CD4-positive, alpha-beta T cell treated with Interleukin-10 for 1 hour (primary cell): ENCODE measurements at places on chromosomes 1 and 21.

- no peak for DNase-seq
Observed at GRCh38 chr1:91803123-91803522, 82.8 kb downstream of the TGFBR3 start.

DNA sequence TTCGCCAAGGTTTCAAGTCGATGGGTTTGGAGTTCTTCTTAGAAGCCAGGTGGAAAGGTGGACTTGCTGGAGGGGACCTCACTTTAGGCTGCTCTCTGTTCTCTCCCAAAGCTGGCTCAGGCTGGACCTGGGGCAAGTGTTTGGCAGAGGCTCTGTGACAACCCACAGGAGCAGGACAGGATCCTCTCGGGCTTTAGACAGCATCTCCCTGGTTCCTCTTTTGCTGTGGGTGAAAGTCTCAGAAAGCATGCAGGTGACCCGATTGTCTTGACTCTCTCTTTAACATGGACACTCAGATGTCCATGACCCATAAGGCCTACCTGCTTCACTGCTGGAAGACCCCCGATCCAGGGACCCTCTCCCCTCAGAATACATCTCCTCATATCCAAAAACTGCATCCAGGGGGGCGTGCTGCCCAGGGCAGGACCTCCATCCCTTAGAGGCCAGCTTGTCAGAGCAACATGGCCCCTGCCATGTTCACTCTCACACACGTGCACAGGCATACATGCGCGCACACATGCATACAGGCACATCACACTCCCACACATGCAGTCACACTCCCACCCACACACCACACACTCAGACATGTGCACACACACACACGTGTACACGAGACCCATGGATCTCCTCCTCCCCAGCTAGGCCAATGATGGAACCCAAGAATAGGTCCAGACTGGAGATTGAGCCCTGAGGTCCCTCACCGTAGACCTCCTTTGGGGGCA, 21.3 kb downstream of the MRPL37 start:
- DNase-seq: no peak

- DNase-seq: no peak
Observed at GRCh38 chr21:30990514-30991262, 47.6 kb downstream of the KRTAP19-8 start.

- no peak for DNase-seq
Observed at GRCh38 chr1:201006450-201006849, 17.1 kb downstream of the KIF21B start.
